Skeletal muscle cell (primary cell): ENCODE measurements at places on chromosomes 4 and X.
A peak's percentile ranks its signal among the peaks of the same experiment; 100 is the strongest.

- DNase-seq, result no peak
Measured at GRCh38 chr4:72791054-72791453, 222.0 kb upstream of the ADAMTS3 start.

DNA sequence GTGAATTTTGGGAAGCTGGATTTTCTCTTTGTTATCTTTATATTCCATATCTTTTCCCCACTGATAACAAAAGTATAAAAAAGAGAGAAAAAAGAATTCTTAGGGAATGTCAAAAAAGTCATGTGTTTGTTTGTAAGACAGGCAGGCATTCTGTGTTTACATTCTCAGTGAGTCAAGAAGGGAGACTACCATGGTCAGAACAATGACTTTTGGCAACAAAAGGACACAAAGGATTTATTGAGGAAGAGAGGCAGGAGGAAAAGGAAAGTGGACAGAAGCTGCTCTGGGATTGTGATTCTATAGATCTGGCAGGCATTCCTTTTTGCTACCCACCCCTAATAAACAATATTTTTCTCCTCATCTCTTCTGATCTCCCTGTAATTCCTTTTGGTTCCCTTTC is 5.9 kb upstream of the ANK2 start:
- no peak for DNase-seq

- DNase-seq, result no peak
Measured at GRCh38 chr4:100087743-100088142, 102.5 kb downstream of the DDIT4L start.

DNA sequence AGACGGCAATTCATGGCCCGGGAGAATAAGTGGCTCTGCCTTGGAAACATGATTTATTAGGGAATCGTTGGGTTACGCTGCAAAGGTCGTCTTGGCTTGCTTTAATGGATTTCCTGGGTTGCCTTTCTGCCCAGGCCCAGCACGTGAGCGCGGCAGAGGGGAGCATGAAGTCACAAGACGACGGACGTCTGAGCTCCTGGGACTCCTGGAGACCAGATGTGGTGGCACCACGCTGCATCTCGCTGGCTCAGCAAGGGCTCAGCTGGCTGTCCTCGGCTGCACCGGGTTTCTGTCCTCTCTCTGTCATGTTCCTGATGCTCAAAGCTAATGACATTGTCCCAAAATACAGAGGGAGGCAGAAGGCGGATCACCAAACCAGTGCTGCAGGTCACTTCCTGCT is 61.2 kb downstream of the C4orf50 start:
- DNase-seq, result no peak

DNA sequence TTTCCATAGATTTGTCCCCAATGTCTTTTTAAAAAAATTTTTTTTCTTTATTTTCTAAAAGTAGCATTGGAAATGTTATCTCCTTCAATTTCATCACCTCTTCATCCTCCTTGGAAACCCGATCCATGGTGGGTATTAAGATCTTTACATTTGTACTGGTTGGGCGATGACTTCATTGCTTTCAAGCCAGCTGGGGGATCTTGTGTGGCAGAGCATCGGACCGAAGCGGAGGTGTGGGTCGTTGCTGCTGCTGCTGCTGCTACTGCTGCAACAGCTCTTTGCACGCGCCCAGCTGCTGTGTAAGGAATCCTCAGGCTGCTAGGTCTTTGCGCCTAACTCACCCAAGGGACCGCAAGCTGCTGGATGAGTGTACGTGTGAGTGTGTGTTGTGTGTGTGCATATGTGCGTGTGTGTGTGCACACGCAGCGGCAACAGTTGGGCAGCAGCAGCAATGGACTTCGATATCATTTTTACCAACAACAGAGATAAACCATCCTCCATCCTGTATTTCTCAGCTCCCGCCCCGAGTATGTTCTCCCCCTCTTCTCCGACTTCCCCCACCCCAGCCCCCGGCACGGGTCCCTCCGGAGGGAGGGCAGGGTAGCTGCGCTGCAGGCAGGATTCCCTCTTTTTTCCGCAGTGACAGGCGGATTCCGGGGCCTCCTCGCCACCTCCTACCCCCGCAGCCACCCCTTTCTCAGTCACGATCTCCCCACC is 768 bp upstream of the CDKL5 start:
- peak; percentile 32 for DNase-seq

DNA sequence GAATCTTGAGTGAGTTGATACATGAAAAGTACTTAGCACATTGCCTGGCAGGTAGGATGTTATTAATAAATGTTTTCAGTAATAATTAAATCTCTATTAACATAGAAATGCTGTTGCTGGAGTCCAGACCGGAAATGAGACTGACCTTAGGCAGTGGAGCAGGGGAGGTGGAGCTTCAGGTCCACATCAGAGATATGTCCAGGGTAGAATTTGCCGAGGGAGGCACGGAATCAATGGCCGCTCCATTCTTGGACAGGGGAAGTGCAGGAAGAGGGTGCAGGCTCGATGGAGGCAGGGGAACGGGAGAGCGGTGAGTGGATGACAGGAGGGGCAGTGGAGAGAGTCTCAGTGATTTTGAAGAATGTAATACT is 107.3 kb downstream of the GATB start:
- no peak for DNase-seq

DNA sequence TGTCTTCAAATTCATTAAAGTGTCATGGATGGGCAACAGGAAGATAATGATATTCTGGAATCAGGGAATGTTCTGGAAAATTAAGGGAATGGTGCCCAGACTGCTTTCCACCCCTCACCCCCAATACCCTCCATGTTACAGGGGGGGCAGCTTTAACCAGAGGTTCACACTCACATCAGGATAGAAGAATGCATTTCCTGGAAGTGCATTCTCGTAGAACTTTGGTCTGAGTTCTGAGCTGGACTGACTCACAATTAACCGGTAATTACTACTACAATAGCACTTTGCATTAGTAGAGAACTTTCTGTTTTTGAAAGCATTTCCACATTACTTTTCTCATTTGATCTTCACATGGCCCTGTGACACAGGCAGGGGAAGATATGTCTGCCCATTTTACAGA is 52.5 kb upstream of the SHISA3 start:
- DNase-seq, result no peak
